ENCODE measurements at places on chromosomes 3 and 15.

- DNase-seq = no peak
These were observed 29.9 kb upstream of the ST3GAL6 start for GRCh38 chr3:98733053-98733811.

DNA sequence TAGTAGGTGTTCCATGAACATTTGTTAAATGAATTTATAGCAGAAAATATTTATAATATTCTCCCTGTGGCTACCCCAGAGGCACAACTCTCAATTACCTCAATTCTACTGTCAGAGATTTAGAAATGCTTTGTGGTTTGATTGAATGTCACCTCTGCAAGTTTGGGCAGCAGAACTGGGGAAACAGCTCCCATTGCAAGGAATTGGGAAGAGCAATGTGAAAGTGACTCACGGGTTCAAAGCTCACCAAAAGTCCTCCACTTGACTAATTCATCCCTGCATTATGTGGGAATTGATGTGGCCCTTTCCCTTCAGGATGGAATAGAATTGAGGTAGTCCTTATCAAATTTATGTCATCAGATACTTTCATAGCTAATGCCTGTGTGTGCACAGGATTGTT, 562.7 kb downstream of the MFSD1 start:
- no peak for DNase-seq

DNA sequence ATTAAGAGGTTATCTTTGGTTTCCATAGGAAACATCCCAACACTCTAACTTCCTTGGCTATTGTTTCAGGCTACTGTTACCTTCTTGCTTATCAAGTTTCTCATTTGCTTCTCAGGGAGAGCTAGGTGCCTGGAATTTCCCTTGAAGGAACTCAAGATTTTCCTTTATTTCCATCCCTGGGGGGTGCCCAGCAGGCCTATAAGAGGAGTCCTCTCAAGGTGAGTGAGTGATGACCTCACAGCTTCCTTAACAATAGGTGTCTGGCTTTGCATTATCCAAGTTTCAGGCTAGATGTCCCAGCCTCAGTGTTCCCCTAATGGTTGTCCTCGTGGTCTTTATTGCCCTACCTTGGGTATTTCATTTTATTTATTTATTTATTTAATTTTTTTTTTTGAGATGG, 12.1 kb upstream of the CTSH start:
- DNase-seq = no peak

- no peak for DNase-seq
These were observed 232.1 kb upstream of the LYSMD4 start for GRCh38 chr15:99965376-99965775.

- no peak for DNase-seq
These were observed 8.1 kb downstream of the VGLL3 start for GRCh38 chr3:86982883-86983282.

DNA sequence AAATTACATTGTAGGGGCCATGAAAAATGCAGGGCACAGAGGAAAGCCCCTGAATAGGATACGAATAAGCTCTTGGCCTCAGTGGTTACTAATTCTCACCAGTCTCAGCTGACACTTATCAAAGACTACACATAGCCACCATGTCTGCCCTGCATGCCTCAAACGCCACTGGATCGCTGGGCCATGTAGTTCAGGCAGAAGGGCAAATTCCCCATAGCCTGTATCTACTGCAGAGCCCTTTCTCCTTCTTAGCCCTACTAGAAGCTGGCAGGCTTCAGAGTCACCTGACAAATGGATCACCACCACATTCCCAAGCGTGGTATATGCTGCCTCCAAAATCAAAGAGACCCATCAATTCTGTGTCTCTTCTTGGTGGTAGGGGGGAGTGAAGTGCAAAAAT, 177.4 kb downstream of the MINAR1 start:
- DNase-seq = no peak

DNA sequence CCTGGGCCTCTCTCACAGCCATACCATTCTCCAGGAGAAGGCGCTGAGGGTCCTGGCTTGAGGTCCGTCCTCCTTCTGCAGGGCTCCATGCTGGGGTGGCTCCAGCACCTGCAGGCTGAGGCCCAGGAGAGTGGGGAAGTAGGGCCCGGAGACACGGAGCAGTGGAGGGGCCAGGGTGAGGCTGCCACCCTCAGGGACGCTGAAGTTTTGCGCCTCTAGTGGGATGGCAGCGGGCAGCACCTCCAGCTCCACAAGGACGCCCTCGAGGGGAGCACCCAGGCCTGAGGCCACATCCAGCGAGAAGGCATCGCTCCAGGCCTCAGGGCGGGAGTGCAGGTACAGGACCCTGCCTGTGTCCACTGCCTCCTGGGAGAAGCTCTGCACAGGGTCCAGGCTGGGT, 27.5 kb downstream of the CSPG4 start:
- no peak for DNase-seq

DNA sequence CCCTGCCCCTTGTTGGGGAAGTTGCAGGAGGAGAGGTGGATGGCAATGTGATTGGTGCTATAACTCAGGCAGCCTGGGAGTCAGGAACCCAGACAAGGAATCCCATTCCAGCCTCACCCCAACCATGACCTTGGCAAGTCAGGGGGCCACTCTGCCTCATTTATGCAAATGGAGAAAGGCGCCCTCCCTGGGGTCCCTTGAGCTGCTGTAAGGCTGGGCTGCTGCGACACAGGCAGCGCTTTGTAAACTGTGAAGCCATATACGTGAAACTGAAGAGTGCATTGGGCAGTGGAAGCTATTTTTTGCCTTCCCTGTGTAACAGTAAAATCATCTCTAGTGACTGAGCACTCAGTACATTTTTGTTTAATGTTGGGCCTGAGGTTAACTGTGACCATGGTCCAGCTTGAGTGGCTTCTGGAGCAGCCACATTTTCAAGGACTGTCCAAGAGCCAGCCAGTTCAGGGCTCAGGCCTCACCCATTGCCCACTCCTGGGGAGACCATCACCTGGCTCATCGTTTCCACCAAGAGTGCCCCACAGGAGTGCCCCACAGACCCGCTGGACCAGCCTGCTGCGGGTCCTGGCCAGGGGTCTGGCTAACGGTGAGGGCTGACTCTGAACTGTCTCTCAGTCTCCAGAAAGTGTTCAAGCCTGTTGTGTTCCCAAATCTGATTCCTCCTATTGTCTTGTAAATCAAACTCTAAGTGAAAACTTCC, 27.9 kb downstream of the KIF7 start:
- no peak for DNase-seq

- no peak for DNase-seq
These were observed 2.2 kb downstream of the FURIN start for GRCh38 chr15:90870354-90871138.

DNA sequence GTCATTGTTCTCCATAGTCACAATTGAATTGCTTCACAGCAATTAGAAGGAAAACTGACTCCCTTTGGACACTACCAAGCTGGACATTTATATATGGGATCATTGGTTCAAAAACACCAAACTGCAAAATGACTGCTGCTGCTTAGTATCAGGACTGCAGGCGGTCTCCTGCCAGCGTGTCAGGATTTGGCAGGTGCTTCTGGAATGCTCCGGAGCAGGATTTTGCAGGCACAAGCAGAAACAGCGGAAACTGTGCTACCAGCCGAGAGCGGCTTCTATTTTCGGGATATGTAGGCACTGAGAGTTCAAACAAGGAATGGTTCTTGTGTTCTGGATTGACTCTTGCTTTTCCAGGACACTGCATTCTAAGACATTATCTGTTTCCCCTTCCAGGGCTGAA, 95.5 kb downstream of the SSR3 start:
- no peak for DNase-seq

DNA sequence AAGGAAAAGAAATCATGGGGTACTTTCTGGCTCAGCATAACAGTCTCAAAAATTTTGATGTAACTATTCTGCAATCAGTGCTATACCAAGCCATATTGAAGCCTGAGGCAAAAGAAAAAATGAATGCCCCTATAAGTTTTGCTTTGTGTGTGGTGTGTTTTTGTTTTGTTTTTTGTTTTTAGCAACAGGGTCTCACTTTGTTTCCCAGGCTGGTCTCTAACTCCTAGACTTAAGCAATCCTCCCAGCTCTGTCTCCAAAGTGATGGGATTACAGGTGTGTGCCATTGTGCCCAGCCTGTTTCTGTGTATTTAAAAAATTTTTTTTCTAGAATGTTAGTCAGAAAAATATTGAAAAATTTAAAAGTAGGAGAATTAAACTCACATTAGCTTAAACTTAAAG, 93.2 kb downstream of the ZNF280D start:
- no peak for DNase-seq

- no peak for DNase-seq
These were observed 576.7 kb downstream of the MFSD1 start for GRCh38 chr3:159378396-159379194.

- no peak for DNase-seq
These were observed 51.7 kb downstream of the CLDN11 start for GRCh38 chr3:170470063-170471016.

GRCh38 chr3:148331081-148331846, 366.4 kb upstream of the AGTR1 start:
- no peak for DNase-seq

GRCh38 chr3:138786788-138787271, 47.9 kb downstream of the PIK3CB start:
- no peak for DNase-seq

DNA sequence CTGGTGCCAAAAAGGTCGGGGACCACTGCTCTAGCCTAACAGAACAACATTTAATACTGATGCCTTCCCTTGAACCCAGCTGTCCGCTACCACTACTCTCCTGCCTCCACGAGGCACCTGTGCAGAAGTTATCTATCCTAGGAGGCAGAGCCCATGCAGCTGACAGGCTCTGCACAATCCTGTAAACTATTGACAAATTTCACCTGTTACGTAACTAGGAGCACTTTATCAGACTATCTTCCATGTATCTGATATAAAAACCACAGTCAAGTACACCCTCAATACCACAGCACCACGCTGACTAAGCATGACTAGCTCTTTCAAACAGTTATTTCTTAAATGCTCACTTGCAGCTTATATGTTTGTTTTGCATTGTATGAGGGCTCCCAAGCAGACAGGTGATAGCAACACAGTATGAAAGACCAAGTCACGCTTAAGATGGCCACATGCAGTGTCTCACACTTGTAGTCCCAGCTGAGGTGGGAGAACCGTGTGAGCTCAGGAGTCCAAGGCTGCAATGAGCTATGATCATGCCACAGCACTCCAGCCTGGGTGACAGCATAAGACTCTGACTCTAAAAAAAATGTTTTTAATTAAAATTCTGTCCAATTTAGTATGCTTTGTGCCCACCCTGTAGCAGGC, 4.5 kb upstream of the IL17RC start:
- no peak for DNase-seq

GRCh38 chr3:48367201-48367600, 4.8 kb upstream of the FBXW12 start:
- DNase-seq = no peak

DNA sequence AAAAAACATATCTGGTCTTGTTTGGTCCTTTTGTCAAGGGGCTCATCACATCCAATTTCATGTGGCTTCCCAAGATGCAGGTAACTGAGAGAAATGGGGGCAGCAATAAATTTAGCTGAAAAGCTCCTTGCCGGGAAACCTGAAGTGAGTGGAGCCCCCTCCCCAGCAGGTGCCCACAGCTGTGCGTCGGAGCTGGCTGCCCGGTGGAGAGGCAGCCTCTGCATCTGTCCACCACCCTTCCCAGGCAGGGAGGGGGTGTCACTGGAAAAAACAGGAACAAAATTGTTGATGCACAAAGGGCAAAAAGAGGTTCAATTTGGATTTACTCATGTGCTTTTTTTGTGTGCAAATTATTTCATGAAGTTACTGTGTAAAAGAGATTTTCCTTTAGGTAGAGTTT, 249.4 kb upstream of the LYSMD4 start:
- no peak for DNase-seq

DNA sequence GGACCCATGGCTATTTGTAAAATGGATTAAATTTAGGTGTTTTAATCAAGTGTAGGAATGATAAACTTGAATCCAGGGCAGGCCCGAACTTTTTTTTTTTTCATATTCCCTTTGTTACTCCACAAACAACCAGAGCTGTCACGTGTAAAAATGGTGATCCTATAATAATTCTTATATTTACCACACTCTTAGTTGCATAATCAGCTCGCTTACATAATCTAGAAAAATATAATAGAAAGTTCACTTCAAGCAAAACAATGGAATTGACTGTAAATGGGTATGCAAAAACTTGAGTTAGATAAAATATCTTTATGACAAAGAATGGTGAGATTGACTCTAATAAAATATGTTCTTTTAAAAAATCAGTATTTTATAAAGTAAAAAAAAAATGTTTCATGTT, 2.1 kb upstream of the PAQR9 start:
- no peak for DNase-seq

- no peak for DNase-seq
These were observed 11.9 kb downstream of the SPINT1 start for GRCh38 chr15:40855706-40856234.

DNA sequence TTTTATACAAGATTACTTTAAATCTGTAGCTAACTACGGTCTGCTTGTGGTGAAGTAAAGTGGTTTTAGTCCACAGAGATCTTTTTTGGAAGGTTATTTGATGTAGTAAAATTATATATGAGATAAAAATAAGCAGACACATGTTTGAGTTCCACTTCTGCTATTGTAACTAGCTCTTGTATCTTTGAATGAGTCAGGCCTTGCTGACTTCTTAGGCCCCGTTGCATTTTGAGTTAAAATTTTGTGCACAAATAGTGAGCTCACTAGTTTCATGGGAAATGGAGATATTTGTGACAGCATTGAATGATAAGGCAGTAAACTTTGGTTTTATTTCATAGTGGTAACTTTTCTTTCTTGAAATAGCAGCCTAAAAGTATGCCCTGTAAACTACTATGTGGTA, 42.6 kb downstream of the ARIH1 start:
- DNase-seq = no peak

- no peak for DNase-seq
These were observed 22.2 kb downstream of the SMAD3 start for GRCh38 chr15:67087507-67088172.

DNA sequence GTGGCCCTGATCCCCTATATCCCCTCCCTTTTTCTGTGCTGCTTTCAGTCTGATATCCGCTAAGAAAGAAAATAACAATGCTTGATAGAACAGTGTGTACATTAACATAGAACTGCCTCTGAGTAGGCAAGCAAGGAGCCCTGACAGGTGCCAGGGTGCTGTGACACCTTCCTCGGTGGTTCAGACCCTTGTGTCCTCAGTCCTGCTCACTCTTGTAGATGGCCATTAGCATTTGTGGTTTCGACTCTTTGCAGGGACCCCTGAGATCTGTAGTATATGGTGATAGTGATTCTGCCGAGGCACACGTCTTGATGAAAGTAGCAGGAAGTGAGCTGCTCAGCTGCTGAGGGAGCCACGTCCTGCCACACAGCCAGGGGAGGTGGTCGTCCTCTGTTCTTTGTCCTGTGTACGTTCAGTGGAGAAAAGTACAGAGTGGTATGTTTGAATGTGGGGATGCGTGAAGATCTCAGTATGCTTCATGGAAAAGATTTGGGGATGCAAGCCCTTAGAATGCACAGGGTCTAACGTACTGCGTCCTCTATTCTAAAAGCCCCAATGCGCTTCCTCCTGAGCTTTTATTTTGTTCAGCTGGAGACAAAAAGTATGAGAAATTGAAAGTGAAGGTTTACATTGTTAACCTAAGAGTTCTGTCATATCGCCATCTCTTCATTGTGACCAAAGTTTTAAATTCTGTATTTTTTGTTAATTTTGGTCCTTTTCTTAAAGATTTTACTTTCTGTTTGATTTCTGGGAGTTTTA, 35.4 kb downstream of the PXYLP1 start:
- DNase-seq = no peak

GRCh38 chr3:162168715-162169114, 672.1 kb downstream of the OTOL1 start:
- DNase-seq = no peak

All from stimulated activated CD8-positive, alpha-beta memory T cell treated with anti-CD3 and anti-CD28 coated beads, Interleukin-4, amount 100 ng/mL, for 1 hour (primary cell).